RCC 7860 (cell line): ENCODE measurements at places on chromosomes 7 and 10.
A peak's percentile ranks its signal among the peaks of the same experiment; 100 is the strongest.

DNA sequence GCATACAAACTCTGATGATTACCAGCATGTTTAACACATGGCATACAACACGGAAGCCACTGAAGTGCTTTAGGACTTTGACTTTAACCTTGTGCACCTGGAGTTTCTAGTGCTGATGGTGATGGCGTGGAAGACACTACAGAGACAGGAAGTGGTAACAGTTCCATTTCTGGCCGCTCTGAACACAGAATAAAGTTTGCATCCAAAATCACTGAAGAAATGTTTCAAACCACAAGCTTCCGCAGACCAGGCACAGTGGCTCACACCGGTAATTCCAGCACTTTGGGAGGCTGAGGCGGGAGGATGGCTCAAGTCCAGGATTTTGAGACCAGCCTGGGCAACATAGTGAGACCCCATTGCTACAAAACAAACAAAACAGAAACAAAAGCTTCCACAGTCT is 40.3 kb upstream of the TNPO3 start:
- DNase-seq: no peak

DNA sequence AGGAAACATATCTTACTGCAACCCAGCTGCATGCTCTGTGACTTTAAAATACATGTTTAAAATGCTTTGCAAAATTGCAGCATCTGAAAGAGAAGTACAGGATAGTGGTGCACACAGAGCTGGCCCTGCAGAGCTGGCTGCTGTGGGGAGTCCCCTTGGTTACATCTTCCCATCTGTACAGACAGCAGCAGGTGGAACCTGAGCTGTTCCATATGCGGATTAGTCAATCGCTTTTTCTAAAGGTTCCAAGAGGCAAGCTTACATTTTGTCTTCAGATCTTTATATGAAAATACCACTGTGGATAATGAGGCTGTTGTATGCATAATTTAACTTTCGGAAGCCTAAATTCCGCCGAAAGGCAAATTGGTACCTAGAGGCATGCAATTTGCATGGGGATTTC is 444.1 kb downstream of the NRG3 start:
- no peak for DNase-seq

DNA sequence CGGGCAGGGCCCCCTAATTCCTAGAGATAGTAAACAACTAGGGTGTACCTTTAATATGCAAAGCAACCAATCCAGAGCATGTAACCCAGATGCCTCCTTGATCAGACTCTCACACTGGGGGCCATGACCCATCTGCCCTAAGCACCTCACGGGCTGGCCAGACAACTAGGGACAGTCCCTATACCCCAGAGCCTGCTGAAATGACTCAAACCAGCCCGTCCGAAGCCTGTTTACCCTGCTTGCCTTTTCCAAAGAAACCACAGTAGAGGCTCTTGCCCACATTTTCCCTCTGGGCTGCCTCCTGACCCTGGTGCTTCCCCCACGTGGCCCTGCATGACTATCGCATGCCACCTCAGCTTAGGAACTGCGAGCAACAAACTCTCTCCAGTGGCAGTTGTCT is 46.2 kb downstream of the RGS10 start:
- peak; percentile 78 for DNase-seq

GRCh38 chr10:118832241-118832651 is 77.5 kb upstream of the CACUL1 start:
- no peak for DNase-seq

DNA sequence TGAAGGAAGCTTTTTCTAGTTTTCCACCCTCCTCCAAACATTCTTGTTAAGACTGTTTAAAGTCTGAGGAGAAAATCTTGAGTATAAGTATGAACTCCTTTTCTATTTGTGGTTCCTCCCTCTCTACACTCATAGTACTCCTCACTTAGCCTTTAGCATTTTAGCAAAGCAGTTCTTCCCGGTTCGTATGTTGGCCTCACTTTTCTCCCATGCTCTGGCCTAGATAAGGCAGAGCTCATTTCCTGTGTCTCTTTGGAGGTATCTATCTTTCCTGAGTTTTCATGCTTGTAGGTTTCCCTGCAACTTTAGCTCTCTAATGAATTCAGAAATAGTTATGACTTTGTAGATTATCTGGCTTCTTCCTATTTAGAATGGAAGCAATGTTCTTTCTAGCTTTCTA is 5.9 kb upstream of the OR2F1 start:
- DNase-seq: no peak

DNA sequence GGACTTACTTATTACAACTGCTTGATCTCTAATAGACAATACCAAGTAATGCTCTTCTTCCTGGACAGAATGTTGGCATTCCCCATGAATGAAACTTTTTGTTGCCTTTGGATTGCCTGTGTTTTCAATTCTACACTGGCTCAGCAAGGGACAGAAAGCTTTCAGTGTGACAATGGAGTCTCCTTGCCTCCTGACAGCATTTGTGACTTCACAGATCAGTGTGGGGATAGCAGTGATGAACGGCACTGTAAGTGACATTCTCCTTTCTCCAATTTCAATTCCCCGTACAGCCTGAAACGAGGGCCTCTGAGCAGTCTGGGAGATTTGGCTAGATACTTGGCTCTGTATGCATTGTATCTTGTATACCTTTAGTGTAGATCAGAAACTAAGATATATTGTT is 290 bp downstream of the MALRD1 start:
- no peak for DNase-seq

DNA sequence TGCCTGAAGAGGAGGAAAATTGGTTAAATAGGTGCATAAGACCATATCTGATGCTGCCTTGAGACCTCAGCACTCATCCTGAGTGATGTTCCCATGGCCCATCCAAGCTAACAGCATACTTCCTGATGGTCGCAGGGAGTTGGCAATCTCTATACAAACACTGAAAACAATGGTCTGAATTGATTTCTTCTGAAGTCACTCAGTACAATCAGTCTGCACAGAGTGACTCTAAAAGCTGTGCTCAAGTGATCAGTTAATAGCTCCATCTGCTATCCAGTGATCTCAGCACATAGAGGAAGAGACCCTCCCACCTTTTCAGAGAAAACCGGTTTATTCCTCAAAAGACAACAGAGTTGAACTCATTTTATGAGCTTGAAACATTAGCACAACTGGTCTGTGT is 3.9 kb downstream of the PPP1R17 start:
- no peak for DNase-seq

- DNase-seq: no peak
Measured at GRCh38 chr7:139808427-139808826, 20.6 kb upstream of the TBXAS1 start.

GRCh38 chr7:56053993-56054392 is 2.4 kb downstream of the CCT6A start:
- DNase-seq: no peak

DNA sequence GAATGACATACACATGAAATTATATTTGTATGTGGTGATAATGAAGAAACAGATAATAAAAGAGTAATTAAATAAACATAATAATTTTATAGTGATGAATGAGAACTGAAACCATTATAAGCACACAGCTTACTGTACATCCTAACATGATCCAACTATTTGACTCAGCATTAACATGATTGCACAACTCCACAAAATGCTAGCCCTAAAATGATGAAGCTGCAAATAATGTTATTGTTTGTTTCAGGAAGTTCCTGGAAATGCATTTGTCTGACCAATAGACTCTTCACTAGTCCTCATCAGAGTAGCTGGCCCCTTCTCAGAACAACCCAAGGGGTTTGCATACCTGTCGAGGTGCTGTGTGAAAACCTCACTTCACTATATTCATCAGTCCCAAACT is 115.5 kb downstream of the RTKN2 start:
- DNase-seq: no peak

DNA sequence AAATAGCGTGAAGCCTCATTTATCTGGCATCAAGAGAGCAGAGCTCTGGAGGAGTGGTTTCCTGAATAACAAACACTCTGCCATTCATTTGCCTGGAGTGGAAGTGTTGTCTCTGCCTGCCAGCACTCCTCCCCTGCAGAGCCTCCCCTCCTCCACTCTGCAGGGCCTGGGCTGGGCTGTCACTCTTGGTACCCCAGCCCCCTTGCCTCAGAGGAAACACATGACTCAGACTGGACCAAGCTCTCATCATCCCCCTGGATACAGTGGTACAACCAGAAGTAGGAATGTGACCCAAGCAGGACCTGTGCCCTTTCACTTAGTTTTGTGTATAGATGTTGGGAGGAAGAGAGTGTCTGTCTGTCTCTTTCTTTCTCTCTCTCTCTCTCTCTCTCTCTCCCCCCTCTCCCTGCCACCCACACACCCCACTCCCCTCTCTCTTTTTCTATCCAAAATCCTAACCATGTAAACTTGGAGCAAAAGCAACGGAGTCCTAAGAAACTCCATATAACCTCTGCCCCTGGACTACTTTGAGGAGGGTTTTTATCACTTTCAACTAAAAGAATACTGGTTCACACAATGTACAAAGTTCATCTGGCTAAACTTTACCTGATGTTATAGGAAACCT is 43.9 kb downstream of the DOCK4 start:
- DNase-seq: peak; percentile 90

- DNase-seq: no peak
Measured at GRCh38 chr10:7967035-7967434, 87.5 kb upstream of the GATA3 start.
